ENCODE measurements at places on chromosomes 5 and 9. TPM values are rescaled to one million over a fixed set of nuclear protein-coding genes. Genes with fewer than 3 reads are reported as not detected.

GRCh38 chr5:56620903-56621677, 194.3 kb upstream of the MAP3K1 start:
- H3K27ac ChIP-seq: no peak overlapping the region
- H3K4me3 ChIP-seq: no peak overlapping the region
- H3K27me3 ChIP-seq: no peaks in the 10 kb centered on the region
- no peak for DNase-seq

Gene ADRB2
- 0.83 TPM for total RNA-seq

- H3K4me3 ChIP-seq: no peak overlapping the region
- H3K4me1 ChIP-seq: no peaks in the 10 kb centered on the region
- no peak overlapping the region for H3K27ac ChIP-seq
- peaks cover 39% of the 10 kb centered on the region for H3K27me3 ChIP-seq
These were observed 1.5 kb upstream of the SLC6A3 start for GRCh38 chr5:1446602-1447343.

Gene SLC35D2
- 7.9 TPM for total RNA-seq

- no peak overlapping the region for H3K4me3 ChIP-seq
- no peaks in the 10 kb centered on the region for H3K36me3 ChIP-seq
- no peaks in the 10 kb centered on the region for H3K4me1 ChIP-seq
- no peak for DNase-seq
- peaks cover 15% of the 10 kb centered on the region for H3K27me3 ChIP-seq
- no peak overlapping the region for H3K27ac ChIP-seq
These were observed 153.0 kb upstream of the SMIM23 start for GRCh38 chr5:171632616-171633015.

GRCh38 chr9:18056993-18057369, 417.0 kb upstream of the ADAMTSL1 start:
- no peak for DNase-seq
- peaks cover 2% of the 10 kb centered on the region for H3K27me3 ChIP-seq
- no peaks in the 10 kb centered on the region for H3K36me3 ChIP-seq
- H3K4me3 ChIP-seq: no peak overlapping the region

DNA sequence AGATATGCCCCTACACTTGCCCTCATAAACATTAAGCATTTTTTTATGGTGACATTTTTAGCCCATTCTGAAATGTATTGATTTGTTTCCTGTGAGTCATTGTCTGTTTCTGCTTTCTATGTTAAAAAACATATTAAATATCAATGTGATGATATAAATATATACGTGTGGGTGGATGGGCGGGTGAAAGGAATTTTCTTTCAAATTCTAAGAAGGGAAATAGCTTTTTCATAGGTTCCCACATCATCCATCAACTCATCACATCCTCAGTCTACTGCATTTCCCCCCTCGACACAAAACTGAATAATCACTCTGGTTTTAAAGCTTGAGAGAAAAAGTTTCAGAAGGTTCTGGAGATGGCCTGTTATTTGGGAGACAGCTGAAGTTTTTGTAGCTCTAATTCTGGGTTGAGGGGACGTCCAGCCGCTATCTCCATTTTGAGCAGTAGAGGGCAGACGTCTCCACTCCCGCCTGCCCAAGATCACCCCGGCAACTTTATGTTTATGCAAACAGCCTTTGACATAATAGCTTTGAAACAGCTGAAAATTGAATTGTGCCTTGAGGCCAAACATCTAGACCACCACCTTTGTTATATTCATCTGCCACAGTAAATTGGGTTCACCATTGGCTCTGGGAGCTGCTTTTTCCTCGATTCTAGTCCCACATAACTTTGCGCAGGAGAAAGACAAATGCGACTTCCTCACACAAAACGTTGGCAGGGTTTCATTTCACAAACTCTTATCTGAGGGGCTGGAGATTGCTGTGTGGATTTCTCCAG, 216.2 kb upstream of the CLINT1 start:
- H3K4me1 ChIP-seq: no peaks in the 10 kb centered on the region
- no peak overlapping the region for H3K4me3 ChIP-seq
- peaks cover 16% of the 10 kb centered on the region for H3K27me3 ChIP-seq

GRCh38 chr5:36270175-36270574, 28.4 kb upstream of the NADK2 start:
- DNase-seq: no peak
- H3K27ac ChIP-seq: no peak overlapping the region
- peaks cover 4% of the 10 kb centered on the region for H3K27me3 ChIP-seq
- H3K36me3 ChIP-seq: no peaks in the 10 kb centered on the region
- no peaks in the 10 kb centered on the region for H3K4me1 ChIP-seq

GRCh38 chr9:89844535-89844934, 239.7 kb downstream of the GADD45G start:
- H3K4me1 ChIP-seq: no peaks in the 10 kb centered on the region
- H3K36me3 ChIP-seq: no peaks in the 10 kb centered on the region
- H3K27me3 ChIP-seq: peaks cover 8% of the 10 kb centered on the region
- no peak for DNase-seq
- H3K4me3 ChIP-seq: no peak overlapping the region

Gene FXN
- 47.7 TPM for total RNA-seq

DNA sequence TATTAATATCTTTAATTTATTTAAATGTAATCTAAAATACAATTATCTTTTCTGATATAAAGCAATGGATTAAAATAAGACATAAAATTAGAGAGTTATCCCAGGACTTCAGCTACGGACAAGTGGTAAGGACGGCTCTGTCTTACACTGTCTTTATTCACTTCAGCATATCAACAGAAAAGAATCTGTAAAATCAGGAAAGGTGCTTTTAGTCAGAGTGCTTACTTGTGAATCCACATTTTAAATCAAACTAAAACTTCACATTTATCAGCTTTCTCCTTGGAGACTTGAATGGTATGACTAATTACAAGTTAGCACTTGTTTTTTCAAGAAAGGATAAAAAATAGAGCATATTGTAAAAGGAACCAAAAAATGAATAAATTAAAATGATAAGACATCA, 39.3 kb downstream of the ST8SIA4 start:
- H3K27ac ChIP-seq: peak overlapping the region; percentile 49
- no peak overlapping the region for H3K4me3 ChIP-seq
- no peaks in the 10 kb centered on the region for H3K27me3 ChIP-seq
- no peak for DNase-seq
- peaks cover 72% of the 10 kb centered on the region for H3K4me1 ChIP-seq
- H3K36me3 ChIP-seq: peaks cover 52% of the 10 kb centered on the region

Gene OBP2B
- not detected for total RNA-seq

Gene HBEGF
- total RNA-seq: 28.9 TPM

GRCh38 chr5:79186021-79186420, 49.9 kb upstream of the JMY start:
- H3K27me3 ChIP-seq: peaks cover 3% of the 10 kb centered on the region
- no peaks in the 10 kb centered on the region for H3K4me1 ChIP-seq
- no peak for DNase-seq

Gene TSSK1B
- total RNA-seq: not detected

GRCh38 chr5:52063186-52063585, 679.9 kb downstream of the ISL1 start:
- no peak overlapping the region for H3K27ac ChIP-seq
- H3K27me3 ChIP-seq: no peaks in the 10 kb centered on the region
- H3K4me3 ChIP-seq: no peak overlapping the region
- no peaks in the 10 kb centered on the region for H3K4me1 ChIP-seq
- no peak for DNase-seq
- H3K36me3 ChIP-seq: no peaks in the 10 kb centered on the region

- no peaks in the 10 kb centered on the region for H3K4me1 ChIP-seq
- no peak for DNase-seq
- no peak overlapping the region for H3K4me3 ChIP-seq
- no peaks in the 10 kb centered on the region for H3K27me3 ChIP-seq
- H3K36me3 ChIP-seq: no peaks in the 10 kb centered on the region
- no peak overlapping the region for H3K27ac ChIP-seq
These were observed 72.3 kb upstream of the BOD1 start for GRCh38 chr5:173688703-173689102.

GRCh38 chr5:145925353-145925752, 11.0 kb upstream of the SH3RF2 start:
- H3K36me3 ChIP-seq: peaks cover 3% of the 10 kb centered on the region
- peaks cover 7% of the 10 kb centered on the region for H3K4me1 ChIP-seq
- no peak overlapping the region for H3K27ac ChIP-seq
- no peak overlapping the region for H3K4me3 ChIP-seq
- peaks cover 9% of the 10 kb centered on the region for H3K27me3 ChIP-seq

Gene MAP1B
- total RNA-seq: not detected

- H3K4me3 ChIP-seq: no peak overlapping the region
- H3K4me1 ChIP-seq: no peaks in the 10 kb centered on the region
- H3K36me3 ChIP-seq: no peaks in the 10 kb centered on the region
- no peak for DNase-seq
- H3K27ac ChIP-seq: no peak overlapping the region
These were observed 461.3 kb downstream of the ENC1 start for GRCh38 chr5:74179179-74179578.

- H3K27me3 ChIP-seq: no peaks in the 10 kb centered on the region
- DNase-seq: no peak
- H3K36me3 ChIP-seq: no peaks in the 10 kb centered on the region
- H3K4me1 ChIP-seq: no peaks in the 10 kb centered on the region
These were observed 73.7 kb downstream of the MPDZ start for GRCh38 chr9:13205824-13206223.

Gene SHOC1
- total RNA-seq: not detected

GRCh38 chr5:9166202-9167112, 379.4 kb downstream of the SEMA5A start:
- no peaks in the 10 kb centered on the region for H3K4me1 ChIP-seq
- no peak for DNase-seq
- no peak overlapping the region for H3K4me3 ChIP-seq
- no peaks in the 10 kb centered on the region for H3K36me3 ChIP-seq

Gene OXCT1
- total RNA-seq: 84.4 TPM

- no peak for DNase-seq
- peaks cover 5% of the 10 kb centered on the region for H3K27me3 ChIP-seq
- H3K4me3 ChIP-seq: no peak overlapping the region
- H3K4me1 ChIP-seq: no peaks in the 10 kb centered on the region
These were observed 118.2 kb upstream of the TBC1D2 start for GRCh38 chr9:98373609-98374008.

GRCh38 chr5:136622747-136623146, 257.4 kb upstream of the TRPC7 start:
- DNase-seq: no peak
- no peaks in the 10 kb centered on the region for H3K4me1 ChIP-seq
- H3K36me3 ChIP-seq: no peaks in the 10 kb centered on the region
- H3K27me3 ChIP-seq: no peaks in the 10 kb centered on the region
- H3K4me3 ChIP-seq: no peak overlapping the region
- H3K27ac ChIP-seq: no peak overlapping the region

Gene MARCHF3
- total RNA-seq: 5.9 TPM

Gene SLC36A2
- not detected for total RNA-seq

DNA sequence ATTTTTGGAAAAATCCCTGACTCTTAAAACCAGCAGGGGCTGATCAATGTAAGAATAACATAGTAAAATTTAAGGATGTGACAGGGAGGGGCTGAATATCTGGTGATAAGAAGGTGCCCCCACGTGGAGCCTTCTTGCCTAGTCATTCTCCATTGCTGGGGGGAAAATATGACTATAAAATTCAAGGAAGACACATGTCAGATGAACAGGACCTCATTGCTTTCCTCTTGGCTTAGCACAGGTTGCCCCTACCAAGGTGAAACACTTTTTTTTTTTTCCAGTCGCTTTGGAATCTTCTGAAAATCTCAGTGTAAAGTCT, 310.9 kb downstream of the EFNA5 start:
- H3K27me3 ChIP-seq: no peaks in the 10 kb centered on the region
- H3K27ac ChIP-seq: no peak overlapping the region
- H3K4me3 ChIP-seq: no peak overlapping the region
- DNase-seq: no peak
- no peaks in the 10 kb centered on the region for H3K36me3 ChIP-seq

Gene RNF183
- total RNA-seq: not detected

DNA sequence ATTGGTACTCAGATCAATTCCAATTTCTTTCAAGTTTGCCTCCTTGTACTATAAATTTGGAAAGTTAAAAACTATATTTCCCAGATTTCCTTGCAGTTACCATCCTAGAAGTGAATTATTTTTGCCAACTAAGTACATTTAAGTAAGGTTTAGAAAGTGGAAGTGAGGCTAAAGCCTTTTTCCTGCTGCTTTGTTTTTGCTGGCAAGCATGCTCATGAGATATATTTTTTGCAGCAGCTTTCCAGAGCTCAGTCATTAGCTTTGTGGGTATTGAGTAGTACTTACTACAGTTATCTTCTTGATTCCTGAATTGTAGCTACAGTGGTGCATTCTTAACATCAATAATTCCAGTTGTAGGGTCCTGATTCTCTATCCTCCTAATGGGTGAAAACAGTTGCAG, 3.5 kb upstream of the BTF3 start:
- peaks cover 20% of the 10 kb centered on the region for H3K27me3 ChIP-seq
- H3K36me3 ChIP-seq: peaks cover 14% of the 10 kb centered on the region
- H3K4me3 ChIP-seq: no peak overlapping the region
- H3K4me1 ChIP-seq: peaks cover 22% of the 10 kb centered on the region

Gene IRX2
- total RNA-seq: not detected

GRCh38 chr5:168086746-168087145, 204.7 kb upstream of the WWC1 start:
- no peak for DNase-seq
- H3K4me1 ChIP-seq: no peaks in the 10 kb centered on the region
- no peaks in the 10 kb centered on the region for H3K27me3 ChIP-seq
- H3K4me3 ChIP-seq: no peak overlapping the region
- H3K36me3 ChIP-seq: no peaks in the 10 kb centered on the region
- no peak overlapping the region for H3K27ac ChIP-seq

DNA sequence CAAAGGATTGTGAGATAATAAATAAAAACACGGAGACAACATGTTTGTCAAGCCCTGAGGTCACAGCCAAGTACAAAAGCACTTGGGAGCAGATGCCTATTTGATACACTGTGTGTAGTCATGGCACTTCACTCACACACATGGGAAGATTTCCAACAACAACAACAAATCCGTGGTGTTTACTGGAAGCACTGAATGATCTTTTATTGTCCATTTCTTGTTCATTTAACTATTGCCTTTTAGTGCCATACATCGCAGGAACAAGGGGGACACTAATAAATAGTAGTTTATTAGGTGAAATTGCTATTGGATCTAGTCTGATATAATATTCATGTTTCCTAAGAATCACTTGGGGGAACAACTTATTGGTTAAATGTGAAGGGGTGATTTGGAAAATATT, 20.4 kb upstream of the GDNF start:
- H3K27me3 ChIP-seq: peaks cover 2% of the 10 kb centered on the region
- H3K4me3 ChIP-seq: no peak overlapping the region
- DNase-seq: no peak
- no peak overlapping the region for H3K27ac ChIP-seq
- H3K4me1 ChIP-seq: no peaks in the 10 kb centered on the region

- peaks cover 55% of the 10 kb centered on the region for H3K4me1 ChIP-seq
- no peak for DNase-seq
- peaks cover 11% of the 10 kb centered on the region for H3K36me3 ChIP-seq
- H3K4me3 ChIP-seq: no peak overlapping the region
These were observed 6.6 kb upstream of the MSMP start for GRCh38 chr9:35760651-35761050.

GRCh38 chr9:5230554-5230953, 665 bp upstream of the INSL4 start:
- no peaks in the 10 kb centered on the region for H3K4me1 ChIP-seq
- H3K4me3 ChIP-seq: no peak overlapping the region
- H3K27ac ChIP-seq: no peak overlapping the region
- H3K27me3 ChIP-seq: peaks cover 16% of the 10 kb centered on the region
